NCI-H146 (cell line): ENCODE measurements at places on chromosomes 5 and 9.

DNA sequence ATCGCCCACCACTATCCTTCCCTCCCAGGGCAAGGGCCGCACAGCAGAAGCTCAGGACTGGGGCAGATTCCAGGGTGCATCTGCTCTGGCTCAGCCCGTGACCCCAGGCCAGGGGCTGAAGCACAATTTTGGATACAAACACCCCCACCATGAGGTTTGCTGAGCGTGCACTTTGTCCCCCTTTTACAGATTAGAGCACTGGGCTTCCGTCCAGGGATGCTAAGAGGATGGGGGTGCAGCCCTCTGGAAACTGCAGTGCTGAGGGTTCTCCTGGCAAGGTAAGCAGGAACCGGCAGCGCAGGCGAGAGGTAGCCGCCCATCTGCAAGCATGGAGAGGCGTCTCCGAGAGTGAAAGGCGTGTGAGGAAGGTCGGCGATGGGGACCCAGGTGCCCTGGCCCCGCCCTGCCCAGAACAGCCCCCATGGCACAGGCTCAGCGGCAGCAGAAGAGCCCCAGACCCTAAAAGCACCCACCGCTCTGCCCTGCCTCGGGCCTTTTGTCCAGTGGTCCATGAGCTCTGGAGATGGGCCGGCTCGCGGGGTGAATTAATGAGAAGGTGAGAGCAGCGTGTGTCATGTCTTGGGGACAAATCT is 54.5 kb upstream of the OLFM1 start:
- DNase-seq: no peak

GRCh38 chr9:9949978-9950377 is 662.8 kb downstream of the PTPRD start:
- DNase-seq: no peak

GRCh38 chr9:135736272-135736978 is 34.4 kb downstream of the KCNT1 start:
- DNase-seq: no peak

DNA sequence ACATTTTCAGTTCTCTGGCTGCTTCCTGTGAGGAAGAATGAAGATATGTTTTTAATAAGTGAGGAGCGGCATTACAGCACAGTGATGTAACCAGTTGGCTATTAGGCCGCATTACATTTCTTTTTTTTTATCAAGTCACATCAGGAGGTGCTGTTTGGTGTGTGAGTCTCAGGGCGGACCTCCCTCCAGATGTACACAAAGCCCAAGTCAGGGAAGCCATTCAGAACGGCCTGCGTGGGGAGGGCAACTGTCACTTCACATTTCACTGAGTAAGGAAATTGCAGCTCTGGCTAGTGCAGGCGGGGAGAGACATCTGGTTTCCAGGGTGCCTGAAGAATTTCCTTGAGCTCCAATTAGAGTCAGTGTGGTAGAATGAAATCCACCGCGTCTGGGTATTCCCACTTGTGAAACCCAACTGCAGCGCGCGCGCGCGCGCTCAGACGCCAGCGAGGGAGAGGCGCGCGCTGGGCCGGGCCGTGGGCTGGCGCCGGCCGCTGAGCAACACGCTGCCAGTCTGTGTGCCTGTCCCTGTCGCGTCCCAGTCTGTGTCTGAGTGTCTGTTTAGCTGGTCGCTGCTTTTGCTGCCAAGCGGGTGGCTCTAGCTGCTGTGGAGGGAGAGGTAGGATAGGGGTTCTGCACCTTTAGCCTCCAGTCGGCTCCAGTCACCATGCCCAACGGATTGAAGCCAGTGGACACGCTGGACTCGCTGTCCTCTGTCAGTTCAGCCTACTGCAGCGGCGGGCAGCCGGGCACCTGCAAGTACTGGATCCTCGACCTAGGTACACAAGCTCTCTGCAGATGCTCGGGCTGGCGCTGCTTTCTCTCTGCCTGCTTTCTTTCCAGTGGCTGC is 140.8 kb upstream of the OTULINL start:
- DNase-seq: no peak

- DNase-seq: no peak
Measured at GRCh38 chr5:961711-962240, 46.8 kb upstream of the NKD2 start.

GRCh38 chr9:79164406-79164805 is 407.4 kb upstream of the TLE4 start:
- no peak for DNase-seq

- DNase-seq: no peak
Measured at GRCh38 chr5:158811350-158811749, 288.4 kb downstream of the EBF1 start.

GRCh38 chr9:126371007-126371870 is 44.6 kb downstream of the MVB12B start:
- no peak for DNase-seq

DNA sequence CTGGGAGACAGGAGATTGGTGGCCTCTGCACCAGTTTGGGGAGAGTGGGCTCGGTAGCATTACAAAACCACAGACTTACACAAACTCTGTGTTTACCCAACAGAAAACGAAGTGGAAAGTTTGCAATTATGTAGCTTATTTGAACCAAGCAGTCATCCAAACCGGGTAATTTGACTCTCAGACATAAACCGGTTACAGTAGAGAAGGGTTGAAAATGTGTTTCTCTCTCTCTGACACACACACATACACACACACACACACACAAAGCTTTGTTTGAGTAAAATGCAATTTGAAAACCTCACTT is 97.1 kb upstream of the ZNF608 start:
- DNase-seq: no peak

DNA sequence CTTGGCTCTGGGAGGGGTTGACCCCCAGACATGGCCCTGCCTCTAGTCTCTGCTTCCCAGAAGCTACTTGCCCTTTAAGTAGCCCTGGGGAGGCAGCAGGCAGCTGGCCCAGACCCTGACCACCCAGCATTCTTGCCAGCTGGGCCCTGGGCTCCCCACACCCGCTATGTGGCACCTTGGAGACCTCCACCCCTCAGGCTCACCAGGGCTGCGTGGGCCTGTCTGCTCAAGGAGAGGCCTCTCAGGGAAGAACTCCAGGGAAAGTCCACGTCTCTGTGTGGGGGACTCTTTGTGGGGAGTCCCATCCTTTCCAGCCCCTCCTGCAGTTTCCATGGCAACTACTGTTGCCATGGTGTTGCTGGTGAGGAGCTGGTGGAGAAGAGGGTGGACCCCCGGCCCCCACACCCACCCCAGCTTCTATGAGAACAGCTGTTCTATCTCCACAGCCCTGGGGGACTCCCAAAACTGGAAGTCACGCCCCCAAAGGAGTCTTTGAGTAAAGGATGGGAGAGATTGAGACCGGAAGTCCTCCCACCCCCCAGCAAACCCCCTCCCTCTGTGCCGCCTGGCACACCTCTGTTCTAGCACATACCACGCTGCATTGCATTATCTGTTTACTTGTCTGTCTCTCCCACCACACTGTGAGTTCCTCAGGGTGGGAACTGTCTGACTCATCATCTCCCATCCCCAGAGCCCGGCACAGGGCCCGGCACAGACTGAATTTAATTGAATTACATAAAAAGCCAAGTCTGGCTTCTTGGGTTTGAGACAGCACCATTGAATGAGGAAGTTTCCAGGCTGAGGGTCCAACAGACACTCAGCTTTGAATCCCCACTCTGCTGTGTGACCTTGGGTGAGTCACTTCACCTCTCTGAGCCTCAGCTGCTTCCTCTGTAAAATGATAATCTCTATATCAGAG is 12.6 kb downstream of the DNM1 start:
- DNase-seq: no peak

DNA sequence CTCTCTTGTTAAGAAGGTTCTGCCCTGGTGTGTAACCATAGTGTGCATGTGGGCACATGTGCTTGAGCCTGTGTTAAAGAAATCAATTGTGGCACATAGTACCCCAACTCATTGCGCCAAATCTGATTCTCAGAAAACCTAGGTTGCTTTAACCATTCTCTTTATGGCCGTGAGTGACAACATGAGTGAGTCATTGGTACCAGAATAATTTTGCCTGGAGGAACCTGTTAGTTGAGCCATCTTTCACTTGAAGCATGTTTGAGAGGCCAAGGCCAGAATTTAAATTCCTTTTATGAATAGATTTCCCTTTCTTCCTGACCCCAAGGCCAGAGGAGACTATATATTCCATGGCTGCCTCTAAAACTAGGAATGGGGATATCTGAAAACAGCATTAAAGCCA is 35.2 kb upstream of the SLC36A2 start:
- DNase-seq: no peak

GRCh38 chr5:174109698-174110260 is 64.3 kb downstream of the NSG2 start:
- no peak for DNase-seq

GRCh38 chr5:96995419-96995818 is 59.5 kb downstream of the LNPEP start:
- no peak for DNase-seq

DNA sequence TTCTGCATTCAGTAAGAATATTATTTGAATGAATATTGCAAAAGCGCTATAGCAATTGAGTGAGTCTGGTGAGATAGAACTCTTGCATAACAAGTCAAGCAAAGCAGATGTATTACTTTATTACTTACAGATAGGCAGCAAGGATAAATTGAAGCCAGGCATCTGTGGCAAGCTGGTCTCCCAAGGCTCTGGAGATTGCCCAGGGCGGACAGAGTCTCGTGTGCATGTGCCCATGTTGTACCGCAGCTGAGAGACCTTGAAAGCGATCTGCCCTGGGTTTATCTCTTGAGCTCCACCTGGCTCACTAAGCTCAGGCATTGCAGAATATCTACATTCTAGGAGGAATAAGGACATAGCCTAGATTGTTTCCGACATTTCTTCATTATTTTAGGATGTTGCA is 591.6 kb downstream of the ISL1 start:
- DNase-seq: no peak

DNA sequence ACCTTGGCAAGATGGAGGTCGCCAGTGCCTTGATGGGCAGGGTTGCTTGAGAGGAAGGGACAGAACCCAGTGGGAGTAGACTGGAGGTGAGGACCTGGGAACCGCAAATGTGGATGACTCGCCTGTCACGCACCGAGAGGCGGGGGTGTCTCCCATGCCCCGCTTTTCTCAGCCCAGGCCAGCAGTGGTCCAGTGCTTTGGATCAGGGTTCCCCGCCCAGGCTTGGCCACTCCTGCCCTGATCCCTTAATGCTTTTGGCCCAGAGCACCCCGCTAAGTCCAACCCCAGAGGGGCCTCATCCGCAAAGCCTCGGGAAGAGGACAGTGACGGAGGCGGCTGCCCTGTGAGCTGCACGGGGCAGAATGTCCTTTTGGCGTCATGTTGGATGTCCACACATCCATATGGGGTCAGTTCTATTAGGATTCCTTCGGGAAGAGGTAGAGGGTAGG is 2.4 kb downstream of the MRPS2 start:
- no peak for DNase-seq

- peak; percentile 25 for DNase-seq
Measured at GRCh38 chr5:179345433-179346321, at the start of gene ADAMTS2. Gene ADAMTS2, minus strand, starts transcription at chr5:179345461. Its CDS starts 133 bp downstream, at chr5:179345328.

- peak; percentile 3 for DNase-seq
Measured at GRCh38 chr5:115770466-115770865, 46.0 kb downstream of the CDO1 start.

GRCh38 chr5:174535669-174536068 is 188.7 kb upstream of the MSX2 start:
- DNase-seq: no peak

DNA sequence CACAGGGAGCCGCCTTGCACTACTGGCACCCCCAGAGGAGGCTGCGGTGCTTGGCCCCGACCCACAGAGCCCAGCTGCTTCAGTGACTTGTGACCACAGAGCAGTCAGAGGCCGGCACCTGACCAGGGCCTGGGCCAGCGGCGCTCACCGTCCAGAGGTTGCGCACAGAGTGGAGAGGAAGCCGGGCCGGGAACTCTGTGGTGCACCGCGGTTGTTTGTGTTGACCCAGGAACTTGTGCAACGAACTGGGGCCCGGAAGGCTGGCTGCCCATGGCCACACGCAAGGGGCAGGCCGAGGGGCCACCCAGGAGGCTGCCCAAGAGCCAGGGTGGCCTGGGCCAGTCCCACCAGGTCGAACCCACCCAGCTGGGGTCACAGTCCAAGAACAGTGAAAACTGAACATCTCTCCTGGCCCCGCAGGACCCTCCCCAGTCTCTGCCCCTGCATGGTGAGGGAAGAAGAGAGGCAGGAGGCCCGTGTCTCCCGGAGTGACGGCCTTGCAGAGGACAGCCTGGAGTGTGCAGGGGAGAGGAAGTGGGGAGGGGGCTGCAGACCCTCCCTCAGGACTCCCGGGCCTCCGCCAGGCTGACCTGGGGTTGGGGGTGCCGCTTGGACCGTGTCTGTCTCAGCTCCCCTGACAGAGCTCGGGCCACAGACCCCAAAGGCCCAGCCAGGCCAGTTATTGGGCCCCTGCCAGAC is 42.8 kb upstream of the EGFL7 start:
- no peak for DNase-seq

DNA sequence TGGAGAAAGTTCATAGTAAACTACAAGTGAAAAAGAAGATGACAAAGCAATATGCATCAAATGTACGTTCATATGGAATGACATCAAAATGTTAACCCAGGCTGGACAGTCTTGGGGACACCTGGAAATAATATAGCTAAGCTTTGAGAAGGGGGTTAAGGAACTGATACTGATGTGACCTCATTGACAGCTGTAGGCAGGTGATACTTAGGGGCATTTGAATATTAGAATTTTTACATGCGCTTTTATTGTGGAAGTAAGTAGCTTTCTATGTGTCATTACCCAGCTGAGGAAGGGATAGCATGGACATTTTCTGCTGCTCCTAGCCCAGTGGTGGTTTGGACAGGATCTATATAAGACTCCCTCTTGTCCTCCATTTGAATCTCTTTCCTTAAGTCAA is 299.7 kb downstream of the CWC27 start:
- DNase-seq: no peak

DNA sequence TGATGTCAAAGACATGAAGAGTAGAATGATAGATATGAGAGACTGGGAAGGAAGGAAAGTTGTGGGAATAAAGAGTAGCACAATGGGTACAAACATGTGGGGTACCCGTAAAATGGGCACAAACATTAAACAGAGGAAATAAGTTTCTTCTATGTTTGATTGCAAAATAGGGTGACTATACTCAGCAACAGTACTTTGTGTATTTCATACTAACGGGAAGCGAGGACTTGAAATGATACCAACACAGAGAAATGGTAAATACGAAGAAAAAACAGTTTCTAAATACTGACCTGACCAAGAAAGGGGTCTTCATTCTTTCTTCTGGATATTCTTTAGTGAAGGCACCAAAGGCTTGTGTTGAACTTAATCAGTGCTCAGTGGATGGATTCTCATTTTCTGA is 31.1 kb downstream of the ATP6V0E1 start:
- DNase-seq: no peak

DNA sequence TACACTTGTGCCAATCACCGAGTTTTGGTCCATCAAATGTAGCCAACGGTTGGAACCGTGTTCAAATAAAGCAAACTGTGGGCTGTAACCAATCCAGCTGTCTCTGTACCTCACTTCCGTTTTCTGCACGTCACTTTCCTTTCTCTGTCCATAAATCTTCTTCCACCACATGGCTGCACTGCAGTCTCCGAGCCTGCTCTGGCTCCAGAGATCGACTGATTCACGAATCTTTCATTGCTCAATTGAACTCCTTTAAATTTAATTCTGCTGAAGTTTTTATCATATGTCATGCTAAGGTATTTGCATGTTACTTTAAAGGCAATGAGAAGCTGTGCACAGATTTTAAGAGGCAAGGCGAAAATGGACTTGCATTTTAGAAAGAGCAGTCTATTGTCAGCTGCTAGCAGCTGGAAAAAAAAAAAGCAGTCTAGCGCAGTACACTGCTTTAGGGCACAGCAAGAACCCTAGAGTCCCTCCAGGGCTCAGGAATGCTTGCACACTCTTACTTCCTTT is 13.2 kb downstream of the TTC39B start:
- no peak for DNase-seq

GRCh38 chr9:121038804-121039203 is 11.3 kb downstream of the C5 start:
- no peak for DNase-seq

GRCh38 chr5:167945542-167946384 is 345.7 kb upstream of the WWC1 start:
- DNase-seq: no peak
